ENCODE measurements at places on chromosomes 11 and 22.

DNA sequence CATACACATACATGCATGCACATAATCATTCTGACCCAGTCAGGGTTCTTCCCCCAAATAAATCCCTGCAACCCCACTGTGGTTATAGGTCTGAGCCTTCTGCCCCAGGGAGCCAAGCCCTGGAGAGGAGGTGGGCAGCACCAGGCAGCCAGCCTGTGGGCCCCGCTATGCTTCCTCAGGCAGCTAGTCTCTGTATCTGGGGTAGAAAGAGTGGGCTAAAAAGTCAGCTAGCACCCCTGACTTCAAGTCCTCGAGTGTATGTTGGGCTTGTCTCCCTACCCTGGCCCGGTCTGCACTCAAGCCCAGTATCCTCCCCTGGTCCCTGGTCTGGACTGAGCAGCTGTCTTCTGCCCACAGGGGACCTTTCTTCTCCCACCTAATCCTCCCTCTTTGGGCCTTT is 28.0 kb downstream of the KCNQ1OT1 start:
- DNase-seq = peak; percentile 2
- no peaks in the 10 kb centered on the region for H3K36me3 ChIP-seq

- no peak overlapping the region for H3K27ac ChIP-seq
- H3K4me3 ChIP-seq = no peak overlapping the region
- H3K36me3 ChIP-seq = peaks cover 19% of the 10 kb centered on the region
- no peak for DNase-seq
- H3K4me1 ChIP-seq = peaks cover 6% of the 10 kb centered on the region
Measured at GRCh38 chr11:74141241-74141695, 29.5 kb downstream of the C2CD3 start.

DNA sequence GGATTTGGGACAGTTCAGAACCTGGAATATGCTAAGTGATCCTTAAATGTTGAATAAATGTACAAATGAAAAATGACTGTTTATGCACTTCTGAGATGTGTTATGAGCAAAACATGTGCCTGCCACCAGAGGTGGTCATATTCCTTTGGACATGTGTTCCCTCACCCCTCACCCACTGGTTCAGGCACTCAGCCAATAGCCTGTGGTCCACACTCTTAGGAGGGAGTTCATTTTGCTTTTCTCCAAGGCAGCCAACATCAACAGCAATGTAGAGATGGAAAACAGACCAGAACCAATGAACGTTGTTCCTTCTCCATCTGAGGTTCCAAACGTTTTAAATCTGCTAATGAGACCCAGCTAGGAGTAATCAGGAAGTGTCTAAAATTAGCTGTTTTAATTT is 44.0 kb downstream of the RPUSD4 start:
- H3K4me3 ChIP-seq = no peak overlapping the region
- DNase-seq = no peak
- H3K27ac ChIP-seq = no peak overlapping the region

DNA sequence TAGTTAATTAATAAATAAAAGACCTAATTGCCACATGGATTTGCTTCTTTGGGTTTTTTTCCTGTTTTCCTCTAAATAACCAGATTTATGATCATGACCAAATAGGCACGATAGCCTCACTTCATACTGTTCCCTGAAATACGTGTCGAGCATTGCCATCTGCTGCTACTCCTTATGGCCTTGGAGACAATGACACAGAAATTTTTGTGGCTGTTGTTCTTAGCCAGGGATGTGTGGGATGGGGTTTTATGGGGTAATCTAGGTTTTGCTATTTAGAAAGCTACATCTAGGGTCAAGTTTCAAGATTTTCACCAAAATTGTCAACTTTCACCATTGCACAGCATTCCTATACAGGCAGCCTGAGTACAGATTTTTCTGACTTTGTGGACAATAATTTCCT is 145.2 kb downstream of the DBX1 start:
- H3K4me3 ChIP-seq = no peak overlapping the region
- peaks cover 9% of the 10 kb centered on the region for H3K27me3 ChIP-seq
- no peaks in the 10 kb centered on the region for H3K36me3 ChIP-seq
- no peak overlapping the region for H3K27ac ChIP-seq
- no peaks in the 10 kb centered on the region for H3K4me1 ChIP-seq

- no peak overlapping the region for H3K27ac ChIP-seq
- H3K27me3 ChIP-seq = no peaks in the 10 kb centered on the region
- H3K4me1 ChIP-seq = peaks cover 5% of the 10 kb centered on the region
- no peaks in the 10 kb centered on the region for H3K36me3 ChIP-seq
- no peak for DNase-seq
- H3K4me3 ChIP-seq = no peak overlapping the region
Measured at GRCh38 chr11:95605271-95605940, 184.2 kb downstream of the FAM76B start.

DNA sequence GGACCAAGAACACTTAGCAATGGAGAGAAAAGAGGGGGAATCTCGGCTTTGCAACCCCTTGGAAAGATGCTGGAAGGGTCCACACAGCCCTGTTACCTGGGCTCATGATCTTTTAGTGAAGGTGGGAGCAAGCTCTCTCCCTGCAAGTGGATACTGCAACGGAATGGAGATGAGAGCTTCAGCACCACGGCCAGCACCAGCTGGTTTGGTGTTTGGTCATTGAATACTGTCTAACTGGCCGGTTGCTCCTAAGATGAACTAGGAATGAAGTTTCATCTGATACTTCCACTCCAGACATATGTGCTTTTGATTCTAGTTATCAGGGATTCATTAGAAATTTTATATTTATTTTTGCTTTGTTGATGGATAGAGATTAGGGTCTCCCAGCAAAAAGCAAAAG is 16.3 kb downstream of the HTR3A start:
- no peak overlapping the region for H3K4me3 ChIP-seq
- DNase-seq = no peak
- H3K36me3 ChIP-seq = no peaks in the 10 kb centered on the region
- H3K27ac ChIP-seq = no peak overlapping the region
- H3K27me3 ChIP-seq = peaks cover 3% of the 10 kb centered on the region
- no peaks in the 10 kb centered on the region for H3K4me1 ChIP-seq

- H3K27me3 ChIP-seq = peaks cover 12% of the 10 kb centered on the region
- H3K27ac ChIP-seq = no peak overlapping the region
- no peak overlapping the region for H3K4me3 ChIP-seq
- no peaks in the 10 kb centered on the region for H3K36me3 ChIP-seq
- DNase-seq = no peak
- H3K4me1 ChIP-seq = no peaks in the 10 kb centered on the region
Measured at GRCh38 chr11:16979703-16980622, 34.3 kb downstream of the PLEKHA7 start.

- peaks cover 2% of the 10 kb centered on the region for H3K27me3 ChIP-seq
- H3K4me3 ChIP-seq = no peak overlapping the region
- H3K27ac ChIP-seq = no peak overlapping the region
- no peak for DNase-seq
- H3K4me1 ChIP-seq = no peaks in the 10 kb centered on the region
- no peaks in the 10 kb centered on the region for H3K36me3 ChIP-seq
Measured at GRCh38 chr11:69567951-69568808, 72.8 kb upstream of the CCND1 start.

DNA sequence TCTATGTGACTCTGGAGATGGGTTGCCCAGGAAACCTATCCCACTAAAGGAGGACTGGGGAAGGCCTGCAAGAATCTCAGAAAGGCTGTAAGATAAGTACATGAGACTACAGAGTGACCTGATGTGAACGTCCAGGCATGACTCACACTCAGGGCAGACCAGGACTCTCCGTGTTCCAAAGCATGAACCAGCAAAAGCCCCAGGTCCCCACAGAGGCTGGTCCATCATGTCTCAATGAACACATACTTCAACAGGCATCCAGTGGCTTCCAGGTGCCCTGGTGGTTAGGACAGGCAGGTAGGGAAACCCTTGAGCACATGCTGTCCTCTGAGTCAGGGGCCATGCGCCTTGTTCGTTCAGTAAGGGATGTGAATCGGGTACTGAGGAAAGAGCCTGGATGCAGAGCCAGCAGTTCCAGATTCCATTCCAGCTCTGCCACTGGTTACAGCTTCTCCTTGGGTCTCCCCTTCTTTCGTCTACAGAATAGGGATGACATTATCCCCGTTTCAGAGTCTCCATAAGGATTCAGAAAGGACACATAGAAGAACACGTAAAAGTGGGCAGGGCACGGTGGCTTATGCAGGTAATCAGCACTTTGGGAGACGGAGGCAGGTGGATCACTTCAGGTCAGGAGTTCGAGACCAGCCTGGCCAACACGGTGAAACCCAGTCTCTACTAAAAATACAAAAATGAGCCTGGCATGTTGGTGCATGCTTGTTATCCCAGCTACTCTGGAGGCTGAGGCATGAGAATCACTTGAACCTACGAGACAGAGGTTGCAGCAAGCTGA is 129.0 kb upstream of the TEAD1 start:
- H3K4me3 ChIP-seq = no peak overlapping the region
- DNase-seq = no peak
- no peak overlapping the region for H3K27ac ChIP-seq
- no peaks in the 10 kb centered on the region for H3K27me3 ChIP-seq
- H3K4me1 ChIP-seq = no peaks in the 10 kb centered on the region
- no peaks in the 10 kb centered on the region for H3K36me3 ChIP-seq

- H3K36me3 ChIP-seq = peaks cover 54% of the 10 kb centered on the region
- no peak for DNase-seq
- H3K27me3 ChIP-seq = no peaks in the 10 kb centered on the region
- peak overlapping the region; percentile 99 for H3K4me3 ChIP-seq
- peaks cover 31% of the 10 kb centered on the region for H3K4me1 ChIP-seq
- H3K27ac ChIP-seq = peak overlapping the region; percentile 100
Measured at GRCh38 chr11:83158357-83158786, 1.4 kb downstream of the PCF11 start.

GRCh38 chr11:40280159-40281051 is 1179.0 kb downstream of the LRRC4C start:
- H3K4me3 ChIP-seq = no peak overlapping the region
- H3K4me1 ChIP-seq = no peaks in the 10 kb centered on the region
- no peak overlapping the region for H3K27ac ChIP-seq
- H3K27me3 ChIP-seq = no peaks in the 10 kb centered on the region
- DNase-seq = no peak
- H3K36me3 ChIP-seq = no peaks in the 10 kb centered on the region

DNA sequence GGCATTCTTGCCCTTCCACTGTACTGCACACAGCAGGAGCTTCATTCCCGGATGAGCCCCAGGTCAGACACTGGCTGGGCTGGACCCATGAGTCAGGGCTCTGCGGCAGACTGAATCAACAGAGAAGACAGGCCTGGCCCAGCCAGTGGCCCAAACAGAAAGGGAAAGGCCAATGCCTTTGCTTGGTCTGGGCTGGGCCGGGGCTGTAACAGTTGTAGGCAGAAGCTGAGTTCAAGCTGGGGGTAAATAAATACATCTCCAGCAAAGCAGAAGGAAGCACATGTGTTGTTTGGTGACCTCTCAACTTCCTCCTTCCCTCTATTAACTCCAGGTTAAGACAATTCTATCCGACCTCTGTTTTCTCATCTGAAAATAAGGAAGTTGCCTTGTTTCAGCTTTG is 1.8 kb upstream of the SMIM35 start:
- H3K27ac ChIP-seq = no peak overlapping the region
- no peak overlapping the region for H3K4me3 ChIP-seq
- peaks cover 4% of the 10 kb centered on the region for H3K27me3 ChIP-seq
- no peaks in the 10 kb centered on the region for H3K36me3 ChIP-seq

DNA sequence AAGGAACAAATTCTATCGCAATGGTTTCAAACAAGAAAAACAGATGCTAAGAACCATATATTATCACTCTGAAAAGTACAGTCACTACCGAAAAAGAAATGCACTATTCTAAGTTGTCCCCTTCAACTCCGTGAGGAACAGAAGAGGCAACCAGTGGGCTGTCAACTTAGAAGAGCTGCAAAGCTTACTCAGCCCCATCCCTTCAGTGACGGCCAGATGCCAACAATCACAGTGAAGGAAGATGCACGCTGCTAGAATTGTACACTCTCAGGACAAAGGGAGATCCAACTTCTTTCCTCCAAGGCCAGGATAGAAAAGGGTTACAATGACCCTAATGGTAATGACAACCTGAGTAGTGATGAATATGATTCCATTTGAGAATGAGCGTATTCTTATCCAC is 38.5 kb upstream of the CHKA start:
- no peak for DNase-seq
- H3K4me1 ChIP-seq = no peaks in the 10 kb centered on the region
- no peaks in the 10 kb centered on the region for H3K27me3 ChIP-seq
- H3K36me3 ChIP-seq = peaks cover 7% of the 10 kb centered on the region
- H3K27ac ChIP-seq = no peak overlapping the region
- H3K4me3 ChIP-seq = no peak overlapping the region

DNA sequence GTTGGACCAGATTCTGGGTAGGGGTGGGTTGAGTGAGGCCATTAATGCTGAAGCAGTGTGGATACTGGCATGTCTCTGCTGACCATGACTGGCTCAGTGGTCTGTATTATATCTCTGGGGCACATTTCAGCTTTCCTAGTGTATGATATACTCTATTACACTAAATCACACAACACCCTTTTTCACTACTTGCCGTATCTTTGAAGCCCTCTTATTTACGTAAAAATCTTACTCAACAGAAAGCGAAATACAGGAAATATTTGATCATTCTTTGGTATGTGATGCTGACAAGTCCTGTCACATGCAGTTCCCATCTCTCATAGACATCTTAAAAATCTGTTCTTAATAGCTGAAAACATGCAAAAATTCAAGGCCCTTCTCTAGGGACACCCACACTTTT is 40.3 kb downstream of the OR5B17 start:
- H3K4me1 ChIP-seq = no peaks in the 10 kb centered on the region
- no peak overlapping the region for H3K4me3 ChIP-seq
- no peaks in the 10 kb centered on the region for H3K36me3 ChIP-seq
- no peak overlapping the region for H3K27ac ChIP-seq
- DNase-seq = no peak

DNA sequence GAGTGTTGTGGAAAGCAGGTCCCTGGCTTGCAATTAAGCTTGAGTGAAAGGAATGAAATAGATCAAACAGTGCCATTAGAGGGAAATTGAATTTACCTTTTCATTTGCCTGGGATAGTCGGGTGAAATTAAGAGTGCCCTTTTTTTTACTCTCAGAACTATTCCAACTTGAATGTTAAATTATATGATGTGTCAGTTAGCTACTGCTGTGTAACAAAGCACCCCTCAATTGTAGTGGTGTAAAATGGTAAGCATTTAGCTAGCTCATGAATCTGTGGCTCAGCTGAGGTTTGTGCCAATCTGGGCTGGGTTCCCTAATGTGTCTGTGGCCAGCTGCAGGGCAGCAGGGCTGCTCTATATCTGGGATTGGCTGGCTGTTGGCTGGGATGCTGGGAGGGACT is 571.4 kb downstream of the MN1 start:
- no peak overlapping the region for H3K4me3 ChIP-seq
- DNase-seq = no peak
- H3K4me1 ChIP-seq = no peaks in the 10 kb centered on the region
- no peaks in the 10 kb centered on the region for H3K27me3 ChIP-seq

GRCh38 chr11:35629511-35629910 is 11.3 kb downstream of the FJX1 start:
- no peak for DNase-seq
- no peaks in the 10 kb centered on the region for H3K4me1 ChIP-seq
- H3K4me3 ChIP-seq = no peak overlapping the region
- peaks cover 28% of the 10 kb centered on the region for H3K27me3 ChIP-seq
- H3K27ac ChIP-seq = no peak overlapping the region
- no peaks in the 10 kb centered on the region for H3K36me3 ChIP-seq

DNA sequence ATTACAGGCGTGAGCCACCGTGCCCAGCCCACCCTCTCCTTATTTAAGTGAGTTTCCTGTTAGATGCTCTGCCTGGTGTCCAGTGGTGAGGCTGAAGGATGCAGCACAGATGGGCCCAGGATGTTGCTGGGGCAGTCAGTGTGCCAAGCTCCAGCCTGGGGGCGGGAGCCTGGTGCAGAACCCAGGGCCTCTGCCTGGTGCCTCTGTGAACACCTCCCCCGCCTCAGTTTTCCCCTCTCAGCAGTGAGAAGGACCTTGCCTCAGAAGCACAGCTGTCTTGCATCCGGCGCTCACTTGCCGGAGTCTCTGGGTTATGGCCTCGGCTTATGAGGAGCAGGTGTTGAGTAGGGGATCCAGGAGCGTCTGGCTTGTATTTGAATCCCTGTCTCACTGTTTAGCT is 116.2 kb downstream of the KIAA1671 start:
- H3K36me3 ChIP-seq = no peaks in the 10 kb centered on the region
- H3K4me3 ChIP-seq = peak overlapping the region; percentile 84
- H3K27me3 ChIP-seq = no peaks in the 10 kb centered on the region
- DNase-seq = peak; percentile 37
- H3K27ac ChIP-seq = peak overlapping the region; percentile 95
